CD4-positive, alpha-beta T cell treated with Interferon gamma for 1 hour (primary cell): ENCODE measurements at places on chromosomes 3 and 15.

- no peak for DNase-seq
Observed at GRCh38 chr3:5294356-5294755, 106.8 kb downstream of the EDEM1 start.

GRCh38 chr3:110530902-110531301, 540.7 kb upstream of the NECTIN3 start:
- DNase-seq = no peak

DNA sequence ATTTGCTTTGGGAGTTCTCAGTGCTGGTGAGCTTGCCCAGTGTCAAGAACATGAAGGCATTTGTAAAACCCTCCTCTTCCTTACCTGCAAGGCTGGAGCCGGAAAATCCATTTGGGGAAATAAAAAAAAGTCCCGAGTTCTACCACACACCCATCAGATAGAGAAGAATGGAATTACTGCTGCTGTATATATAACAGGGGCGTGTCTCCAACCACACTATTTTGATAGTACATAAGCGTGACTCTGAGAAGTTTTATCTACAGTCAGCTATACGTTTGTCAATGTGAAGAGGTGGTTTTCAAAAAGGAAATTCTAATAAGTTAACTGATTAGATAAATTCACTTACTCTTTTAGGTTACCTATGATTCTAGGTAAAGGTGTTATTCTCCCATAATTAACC, 1.3 kb upstream of the CPA3 start:
- DNase-seq = no peak

GRCh38 chr15:64651601-64652191, 123.7 kb downstream of the RBPMS2 start:
- peak; percentile 28 for DNase-seq

DNA sequence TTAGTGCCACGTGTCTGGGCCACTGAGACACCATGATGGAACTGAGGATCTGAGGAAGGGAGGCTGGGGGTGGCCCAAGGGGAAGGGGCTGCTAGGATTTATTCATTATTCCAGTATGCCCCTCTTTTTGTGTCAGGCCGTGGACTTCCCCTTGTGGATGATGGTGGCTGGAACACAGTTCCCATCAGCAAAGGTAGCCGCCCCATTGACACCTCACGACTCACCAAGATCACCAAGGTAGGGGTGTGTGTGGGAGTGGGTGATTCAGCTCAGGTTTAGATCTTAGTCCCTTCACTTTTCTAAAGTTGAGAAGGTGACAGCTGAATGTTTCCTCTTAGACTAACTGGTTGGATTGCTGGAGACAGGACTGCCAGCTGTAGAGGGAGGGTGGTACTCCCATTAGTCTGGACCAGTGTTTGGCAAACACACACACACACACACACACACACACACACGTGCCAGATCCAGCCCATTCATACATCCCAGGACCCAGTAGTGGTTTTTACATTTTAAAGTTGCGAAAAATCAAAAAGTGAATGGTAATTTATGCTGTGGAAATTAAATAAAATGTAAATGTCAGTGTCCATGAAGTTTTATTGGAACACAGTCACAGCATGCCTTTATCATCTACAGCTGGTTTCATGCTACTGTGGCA, 11.4 kb downstream of the EIF4G1 start:
- no peak for DNase-seq

DNA sequence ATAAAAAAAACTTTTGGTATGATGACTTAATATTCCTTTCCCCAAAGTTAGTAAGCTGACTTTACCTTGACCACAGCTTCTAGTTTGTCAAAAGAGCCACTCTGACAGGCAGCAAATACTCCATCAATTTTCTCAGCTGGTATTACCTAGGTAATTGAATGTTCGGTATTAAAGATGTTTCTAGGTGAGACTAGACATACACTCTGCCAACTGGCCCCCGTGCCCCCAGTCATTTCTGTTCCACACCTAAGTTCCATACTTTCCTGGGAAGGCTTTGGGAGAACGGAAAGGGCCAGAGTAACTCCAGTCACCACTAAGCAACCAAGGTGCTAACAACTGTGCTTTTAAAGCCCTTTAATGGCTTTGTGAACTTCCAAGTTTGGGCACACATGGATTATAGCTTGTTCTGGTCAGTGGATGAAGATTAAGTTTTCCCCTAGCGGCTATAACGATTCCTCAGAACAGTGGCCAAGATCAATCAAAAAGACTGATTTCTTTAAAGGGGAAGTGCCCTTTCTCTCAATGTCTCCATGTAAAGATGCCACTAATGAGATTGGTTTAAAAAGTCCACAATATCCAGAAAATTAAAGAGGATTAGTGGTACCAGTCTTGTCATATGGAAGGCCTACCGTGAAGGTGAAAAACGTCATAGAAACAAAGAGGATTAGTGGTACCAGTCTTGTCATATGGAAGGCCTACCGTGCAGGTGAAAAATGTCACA, 7.0 kb downstream of the EIF4A2 start:
- DNase-seq = no peak

DNA sequence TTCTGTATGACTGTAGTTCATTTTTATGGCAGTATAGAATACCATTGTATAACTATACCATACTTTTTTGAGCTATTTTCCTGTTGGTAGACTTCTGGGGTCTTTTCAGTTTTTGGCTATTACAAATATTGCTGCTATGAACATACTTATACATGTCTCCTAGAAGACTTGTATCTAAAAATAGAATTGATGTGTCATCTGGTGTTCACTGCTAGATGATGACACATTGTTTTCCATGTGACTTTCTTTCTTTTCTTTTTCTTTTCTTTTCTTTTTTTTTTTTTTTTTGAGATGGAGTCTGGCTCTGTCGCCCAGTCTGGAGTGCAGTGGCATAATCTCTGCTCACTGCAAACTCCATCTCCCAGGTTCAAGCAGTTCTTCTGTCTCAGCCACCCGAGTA, 69.8 kb downstream of the SH3GL3 start:
- DNase-seq = no peak

GRCh38 chr3:32850226-32850625, 32.4 kb downstream of the TRIM71 start:
- DNase-seq = no peak

DNA sequence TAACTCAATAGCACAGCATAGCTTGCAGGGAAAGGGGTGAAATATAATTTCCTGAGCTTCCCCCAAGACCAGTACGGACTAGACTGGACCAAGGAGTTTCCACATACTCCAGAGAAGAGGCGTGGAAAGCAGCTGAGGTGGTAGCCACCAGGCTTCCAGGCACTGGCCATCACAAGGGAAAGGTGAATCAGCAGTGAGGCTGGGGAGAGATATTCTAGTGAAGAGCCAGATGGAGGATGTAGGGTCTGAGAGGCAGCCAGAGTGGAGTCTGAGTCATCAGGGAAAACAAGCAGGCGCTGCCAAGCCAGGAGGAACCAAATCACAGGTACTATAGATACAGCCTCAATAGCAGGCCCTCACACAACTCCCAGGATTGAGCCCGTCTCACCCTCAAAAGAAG, 9.6 kb upstream of the RASA2 start:
- DNase-seq = no peak

- no peak for DNase-seq
Observed at GRCh38 chr3:178275793-178276192, 260.4 kb upstream of the KCNMB2 start.

DNA sequence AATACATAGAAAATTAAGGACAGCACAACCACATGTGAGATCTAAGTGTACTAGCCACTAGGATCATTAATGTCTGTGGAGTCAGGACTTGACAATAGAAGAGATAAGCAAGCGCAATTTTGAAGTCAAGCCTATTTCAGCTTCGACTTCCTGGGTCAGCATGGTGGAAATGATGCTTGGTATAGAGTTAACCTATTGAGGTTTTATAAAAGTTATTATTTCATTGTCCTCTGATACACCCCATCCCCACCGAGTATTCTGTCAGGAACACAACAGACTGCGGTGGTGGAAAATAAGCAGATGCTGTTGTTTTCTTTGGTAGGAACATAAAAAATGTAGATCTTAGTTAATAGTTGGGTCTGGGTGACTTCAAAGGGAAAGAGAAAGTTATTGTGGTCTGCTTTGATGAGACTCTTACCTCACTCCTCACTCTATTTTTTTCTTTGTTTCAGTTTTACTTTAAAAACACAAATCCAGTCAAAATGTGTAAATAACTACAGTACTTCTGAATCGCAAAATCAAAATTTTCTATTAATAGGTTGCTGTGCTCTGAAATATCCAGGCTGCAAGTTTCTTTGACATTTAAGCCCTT, 82.1 kb downstream of the IL5RA start:
- DNase-seq = no peak

DNA sequence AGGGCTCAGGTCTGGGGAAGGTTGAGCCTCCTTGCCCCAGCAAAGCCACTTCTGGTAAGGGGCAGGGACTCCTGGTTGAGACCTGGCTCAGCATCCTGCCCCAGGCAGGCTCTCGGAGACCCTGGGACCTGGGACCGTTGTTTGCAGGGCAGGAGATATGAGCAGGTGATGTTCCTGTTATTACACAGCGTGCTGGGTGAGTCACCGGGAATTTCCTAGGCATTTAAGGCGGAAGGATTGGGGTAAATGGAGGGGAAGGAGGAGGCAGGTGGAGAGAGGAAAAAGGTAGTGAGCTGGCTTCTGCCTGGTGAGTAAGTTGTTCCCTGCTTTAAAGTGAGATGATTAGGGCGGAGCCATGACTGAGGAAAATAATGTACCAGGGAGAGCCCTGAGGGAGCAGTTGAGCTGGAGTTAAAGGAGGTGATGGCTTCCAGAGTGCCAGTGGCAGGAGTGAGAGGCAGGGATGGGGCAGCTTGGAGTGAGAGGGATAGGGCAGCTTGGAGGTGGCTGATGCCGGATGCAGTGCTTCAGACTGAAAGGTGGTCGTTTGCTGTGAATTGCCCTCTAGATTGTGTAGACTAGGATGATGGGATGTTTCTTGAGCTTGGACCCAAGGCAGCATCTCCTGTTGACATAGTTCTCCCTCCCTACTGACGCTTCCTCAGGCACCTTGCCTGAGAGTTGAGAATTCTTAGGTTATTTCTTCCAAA, 79.4 kb downstream of the AAGAB start:
- no peak for DNase-seq

GRCh38 chr3:127093312-127093711, 99.6 kb upstream of the PRR23E start:
- DNase-seq = no peak

DNA sequence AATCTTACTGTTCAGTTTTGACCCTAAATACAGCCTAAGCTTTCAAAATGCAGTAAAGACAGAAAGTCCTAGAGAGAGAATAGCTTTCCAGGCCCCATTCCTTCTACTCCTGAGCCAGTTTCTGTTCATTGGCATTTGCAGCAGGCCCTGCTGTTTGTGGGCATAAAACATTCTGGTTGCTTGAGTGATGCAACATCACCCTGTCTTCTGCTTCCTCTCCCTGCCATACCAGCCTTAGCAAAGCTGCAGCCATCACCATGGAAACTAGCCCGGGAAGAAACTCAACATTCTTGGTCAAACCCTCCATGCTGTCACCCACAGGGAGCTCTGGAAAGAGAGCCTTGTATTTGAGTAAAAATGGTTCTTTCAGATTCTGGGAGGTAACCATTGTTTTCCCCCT, 325.7 kb downstream of the MAGI1 start:
- no peak for DNase-seq

GRCh38 chr3:30655187-30655812, 48.9 kb downstream of the TGFBR2 start:
- DNase-seq = no peak

- no peak for DNase-seq
Observed at GRCh38 chr3:102079809-102080197, 230.5 kb downstream of the NFKBIZ start.

DNA sequence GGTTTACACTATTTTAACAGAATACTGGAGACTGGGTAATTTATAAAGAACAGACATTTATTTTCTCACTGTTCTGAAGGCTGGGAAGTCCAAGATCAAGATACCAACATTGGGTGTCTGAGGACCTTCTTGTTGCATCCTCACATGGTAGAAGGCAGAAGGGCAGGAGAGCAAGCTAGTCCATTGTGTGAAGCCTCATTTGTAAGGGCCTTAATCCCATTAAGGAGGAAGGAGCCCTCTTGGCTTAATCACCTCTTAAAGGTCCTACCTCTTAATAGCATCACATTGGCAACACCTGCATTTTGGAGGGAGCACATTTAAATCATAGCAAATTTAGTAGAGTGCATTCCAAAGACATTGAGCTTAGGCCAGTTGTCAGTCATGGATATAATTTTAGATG, 26.2 kb downstream of the UBE2Q2 start:
- DNase-seq = no peak

DNA sequence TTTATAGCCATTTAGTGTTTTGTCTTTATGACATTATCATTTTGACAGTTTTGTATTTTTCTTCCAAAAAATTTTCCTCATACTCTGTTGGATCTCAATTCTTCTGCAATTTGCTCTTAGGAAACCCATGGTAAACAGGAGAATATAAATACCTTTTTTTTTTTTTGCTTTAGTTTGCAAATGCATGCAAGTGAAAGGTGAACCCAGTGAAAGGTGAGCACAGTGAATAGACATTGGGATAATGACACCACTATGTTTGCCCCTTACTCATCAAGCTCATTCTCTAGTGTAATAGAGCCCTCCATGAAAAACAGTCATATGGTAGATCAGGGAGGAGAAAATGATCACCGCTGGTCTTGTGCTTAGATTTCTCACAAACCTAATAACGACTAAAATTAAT, 59.0 kb upstream of the TRPC1 start:
- no peak for DNase-seq

GRCh38 chr3:52532838-52533622, 627 bp downstream of the NT5DC2 start:
- DNase-seq = no peak

- DNase-seq = no peak
Observed at GRCh38 chr3:182182531-182182968, 470.8 kb downstream of the SOX2 start.

DNA sequence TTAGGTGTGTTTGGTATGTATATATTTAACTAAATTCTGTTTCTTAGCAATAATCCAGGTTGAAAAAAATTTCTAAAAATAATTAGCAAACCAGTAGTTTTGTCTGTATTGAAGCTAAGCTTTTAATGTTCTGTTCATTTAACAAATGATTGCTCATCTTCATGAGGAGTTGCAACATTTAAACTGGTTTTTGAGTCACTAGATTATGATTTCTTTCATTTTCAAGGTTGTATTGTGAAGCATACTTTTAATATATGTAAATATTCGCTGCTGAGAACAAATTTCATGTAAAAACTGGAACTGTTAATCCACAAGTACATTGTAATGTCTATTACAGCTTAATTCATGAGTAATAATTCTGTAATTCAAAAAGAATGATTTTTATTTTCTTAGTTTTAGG, 192.7 kb downstream of the MBNL1 start:
- DNase-seq = no peak

GRCh38 chr3:98765721-98766120, 2.6 kb downstream of the ST3GAL6 start:
- DNase-seq = no peak

DNA sequence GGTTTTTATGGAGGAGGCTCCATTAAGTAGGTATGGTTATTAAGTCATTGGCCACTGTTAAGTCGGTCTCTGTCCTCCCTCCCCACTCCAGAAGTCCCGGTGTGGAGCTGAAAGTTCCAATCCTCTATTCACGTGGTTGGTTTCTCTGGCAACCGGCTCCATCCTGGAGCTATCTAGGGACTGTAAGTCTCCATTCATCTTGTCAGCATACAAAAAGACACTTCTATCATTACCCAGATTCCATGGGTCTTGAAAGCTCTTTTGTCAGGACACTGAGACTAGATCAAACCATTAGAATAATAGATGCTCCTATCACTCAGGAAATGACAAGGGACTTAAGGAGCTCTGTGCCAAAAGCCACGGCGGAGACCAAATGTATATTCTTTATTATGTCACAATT, 110.3 kb downstream of the PIK3CB start:
- DNase-seq = no peak
